ENCODE measurements at places on chromosomes 6 and 20.

DNA sequence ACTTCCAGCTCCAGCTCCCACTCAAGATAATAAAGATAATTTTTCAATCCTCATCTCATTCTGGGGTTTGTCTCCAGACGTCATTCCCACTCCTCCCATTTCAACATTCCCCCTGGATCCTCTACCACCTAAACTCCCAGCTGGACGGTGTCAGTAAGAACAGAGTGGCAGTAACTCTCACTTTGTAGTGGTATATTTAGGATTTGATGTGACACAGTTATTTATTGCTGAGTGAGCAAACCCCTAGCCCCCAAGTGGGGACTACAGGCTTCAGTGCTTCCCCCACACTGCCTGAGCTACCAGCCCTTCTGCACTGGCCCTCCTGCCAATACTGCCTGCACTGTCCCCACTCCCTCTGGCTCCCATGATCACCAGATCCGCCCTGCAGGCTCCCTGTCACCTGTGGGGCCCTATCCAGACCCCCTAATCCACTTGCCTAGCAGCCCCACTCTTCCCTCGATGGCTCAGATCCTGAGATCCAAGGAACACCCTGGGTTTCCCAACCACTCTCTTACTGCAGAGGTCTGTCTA lies 2.4 kb downstream of the C6orf47 start:
- no peak for DNase-seq

GRCh38 chr6:36147294-36147693 lies 17.0 kb downstream of the MAPK13 start:
- no peak for DNase-seq

DNA sequence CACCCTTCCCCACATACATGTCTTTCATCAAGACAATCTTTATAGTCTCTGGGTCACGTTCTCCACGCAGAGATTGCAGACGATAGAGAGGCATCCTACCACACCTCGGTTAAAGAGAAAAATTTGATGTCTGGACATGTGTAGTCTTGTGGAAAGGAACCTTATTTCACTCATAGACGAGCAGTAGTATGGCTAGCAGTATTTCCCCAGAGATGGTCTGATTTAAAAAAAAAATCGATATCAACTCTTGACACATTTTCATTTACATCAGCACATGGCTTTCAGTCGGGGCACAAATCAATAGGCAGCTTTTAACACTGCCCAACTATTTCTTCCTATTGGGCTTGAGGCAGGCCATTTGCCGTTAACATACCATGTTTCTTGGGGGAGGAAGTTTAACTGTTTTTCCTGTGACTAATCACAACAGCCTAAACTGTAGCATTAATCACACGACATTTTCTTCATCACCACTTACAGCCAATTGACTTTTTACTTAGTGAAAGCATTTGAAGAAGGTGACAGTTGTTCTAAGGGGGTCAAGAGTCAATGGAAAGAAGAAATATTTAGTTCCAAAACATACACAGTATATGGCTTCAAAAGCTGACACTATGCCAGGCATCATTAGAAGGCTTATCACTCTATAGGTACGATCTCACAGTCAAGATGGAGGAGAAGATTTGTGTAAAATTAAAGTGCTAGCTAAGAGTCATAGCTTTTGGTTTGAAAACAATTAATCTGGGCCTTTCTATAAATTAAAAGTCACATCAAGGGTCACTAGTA lies 129.5 kb upstream of the HDAC2 start:
- DNase-seq = peak; percentile 2

- no peak for DNase-seq
Observed at GRCh38 chr20:37886851-37887297, 16.1 kb upstream of the VSTM2L start.

- no peak for DNase-seq
Observed at GRCh38 chr6:143614235-143614634, 63.5 kb upstream of the PHACTR2 start.

GRCh38 chr6:89433252-89434149 lies 549 bp downstream of the ANKRD6 start:
- DNase-seq = no peak

- DNase-seq = no peak
Observed at GRCh38 chr6:54817834-54818233, 28.7 kb upstream of the FAM83B start.

GRCh38 chr6:109686566-109687265 lies 4.3 kb downstream of the AK9 start:
- DNase-seq = no peak

DNA sequence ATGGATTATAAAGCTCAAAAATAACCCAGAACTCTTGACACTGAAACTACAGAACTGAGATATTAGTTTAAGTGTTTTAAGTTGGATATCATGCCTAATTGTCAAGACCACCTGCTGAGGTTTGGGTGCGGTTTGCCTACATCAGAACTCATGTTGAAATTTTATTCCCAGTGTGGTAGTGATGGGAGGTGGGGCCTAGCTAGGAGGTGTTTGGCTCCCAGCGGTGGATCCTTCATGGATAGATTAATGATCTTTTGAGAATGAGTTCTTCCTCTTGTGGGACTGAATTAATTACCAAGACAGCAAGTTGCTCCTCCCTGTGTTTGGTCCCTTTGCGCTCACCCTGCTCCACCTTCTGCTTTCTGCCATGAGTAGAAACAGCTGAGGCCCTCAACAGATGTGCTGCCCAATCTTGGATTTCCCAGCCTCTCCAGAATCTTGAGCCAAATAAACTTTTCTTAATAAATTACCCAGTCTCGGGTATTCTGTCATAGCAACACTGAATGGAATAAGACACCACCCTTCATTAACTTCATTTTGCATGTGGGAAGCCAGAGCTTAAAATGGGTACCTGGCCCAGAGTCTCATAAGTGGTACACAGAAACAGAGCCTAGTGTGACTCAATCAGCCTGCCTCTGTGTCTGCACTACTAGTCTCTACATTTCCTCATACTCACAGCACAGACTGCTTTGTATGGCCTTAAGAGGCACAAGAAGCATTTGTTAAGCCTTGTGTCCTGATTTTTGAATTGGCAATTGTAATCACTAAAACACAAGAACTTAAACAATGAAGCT lies 158.4 kb downstream of the IBTK start:
- no peak for DNase-seq

GRCh38 chr6:50602292-50602691 lies 111.0 kb upstream of the TFAP2D start:
- no peak for DNase-seq

- DNase-seq = no peak
Observed at GRCh38 chr6:46989398-46989797, 52.7 kb downstream of the ADGRF1 start.

DNA sequence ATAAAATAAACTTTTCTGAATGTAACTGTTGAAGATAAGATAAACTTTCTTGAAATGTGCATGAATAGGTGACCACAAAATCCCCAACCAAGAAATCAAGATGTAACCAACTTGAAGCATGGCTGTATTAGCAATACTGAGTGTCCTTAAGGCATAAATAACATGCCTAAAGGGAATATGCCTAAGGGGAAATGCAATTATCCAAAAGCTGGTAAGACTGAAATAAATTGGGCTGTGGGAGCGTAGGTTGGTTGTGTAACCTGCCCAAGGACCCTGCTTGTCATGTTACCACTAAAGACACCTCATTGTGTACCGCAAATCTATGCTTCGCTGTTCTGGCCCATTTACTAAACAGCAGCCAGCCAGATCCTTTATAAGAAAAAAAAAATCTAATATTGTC lies 200.8 kb upstream of the PDE10A start:
- DNase-seq = no peak

GRCh38 chr6:148593813-148594170 lies 153.0 kb upstream of the UST start:
- no peak for DNase-seq

- no peak for DNase-seq
Observed at GRCh38 chr6:11232770-11233626, 530 bp upstream of the NEDD9 start.

- DNase-seq = no peak
Observed at GRCh38 chr6:135680964-135681913, 170.3 kb upstream of the PDE7B start.

DNA sequence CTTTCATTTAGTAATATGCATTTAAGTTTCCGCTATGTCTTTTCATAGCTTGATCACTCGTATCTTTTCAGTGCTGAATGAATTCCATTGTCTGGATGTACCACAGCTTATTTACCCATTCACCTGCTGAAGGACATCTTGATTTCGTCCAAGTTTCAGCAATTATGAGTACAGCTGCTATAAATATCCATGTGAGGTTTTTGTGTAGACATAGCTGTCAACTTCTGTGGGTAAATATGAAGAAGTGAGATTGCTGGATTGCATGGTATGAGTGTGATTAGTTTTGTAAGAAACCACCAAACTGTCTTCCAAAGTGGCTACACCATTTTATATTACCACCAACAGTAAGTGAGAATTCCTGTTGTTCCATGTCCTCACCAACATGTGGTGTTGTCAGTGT lies 79.2 kb upstream of the STMND1 start:
- DNase-seq = no peak

- DNase-seq = peak; percentile 27
Observed at GRCh38 chr6:36769676-36770499, 69.4 kb downstream of the CPNE5 start.

DNA sequence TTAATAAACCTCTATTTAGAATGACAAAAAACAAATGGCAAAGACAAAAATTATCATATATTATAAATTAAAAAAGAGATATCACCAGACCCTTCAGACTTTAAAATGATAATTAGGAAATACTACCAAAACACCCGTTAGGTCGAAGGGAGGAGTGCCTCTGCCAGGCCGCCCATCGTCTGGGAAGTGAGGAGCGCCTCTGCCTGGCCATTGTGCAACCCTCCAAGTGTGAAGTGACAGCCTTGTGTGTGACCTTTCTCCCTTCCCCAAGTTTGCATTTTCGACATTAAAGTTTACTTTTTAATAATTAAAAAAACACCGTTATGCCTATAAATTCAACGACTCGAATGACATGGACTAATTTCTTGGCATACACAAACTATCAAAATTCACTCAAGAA lies 64.5 kb upstream of the TASP1 start:
- DNase-seq = no peak

DNA sequence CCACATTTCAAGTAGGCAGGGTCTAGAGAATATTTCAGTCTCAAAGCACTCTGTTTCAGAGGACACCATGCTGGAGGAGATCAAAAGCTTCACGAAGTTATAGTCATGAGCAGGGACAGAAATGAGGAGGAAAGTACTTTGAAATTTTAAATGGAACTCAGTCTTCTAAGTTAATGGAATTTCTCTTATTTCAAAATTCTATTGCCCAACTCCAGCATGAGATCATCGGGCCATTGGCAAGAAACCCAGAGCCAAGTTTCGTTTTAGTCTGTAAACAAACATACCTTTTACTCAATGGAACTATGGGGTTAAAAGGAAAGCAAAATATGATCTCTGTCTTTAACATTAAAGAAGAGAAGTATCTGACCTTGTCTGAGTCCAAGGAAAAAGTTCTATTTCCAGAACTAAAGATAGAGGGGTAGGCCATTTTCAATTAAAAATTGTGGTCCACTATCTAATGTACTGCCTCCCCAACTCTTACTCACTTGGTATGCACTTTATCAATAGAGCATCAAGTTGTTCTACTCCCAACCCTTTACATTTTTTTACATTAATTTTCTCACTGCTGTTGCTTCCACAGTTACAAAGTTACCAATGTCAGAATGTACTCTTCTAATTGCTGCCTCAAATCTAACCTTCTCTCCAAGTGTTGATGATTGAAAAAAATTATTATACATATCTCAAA lies 235.3 kb upstream of the NRSN1 start:
- DNase-seq = peak; percentile 10
